ENCODE measurements at places on chromosomes 2 and 18.
A peak's percentile ranks its signal among the peaks of the same experiment; 100 is the strongest.

- no peaks in the 10 kb centered on the region for H3K27me3 ChIP-seq
- peaks cover 14% of the 10 kb centered on the region for H3K36me3 ChIP-seq
- no peak for DNase-seq
- no peak overlapping the region for H3K4me3 ChIP-seq
- H3K27ac ChIP-seq, result no peak overlapping the region
- peaks cover 10% of the 10 kb centered on the region for H3K4me1 ChIP-seq
Observed at GRCh38 chr2:26251893-26252292, 7.2 kb downstream of the HADHB start.

- no peak for DNase-seq
- H3K36me3 ChIP-seq, result no peaks in the 10 kb centered on the region
- no peaks in the 10 kb centered on the region for H3K27me3 ChIP-seq
- no peaks in the 10 kb centered on the region for H3K4me1 ChIP-seq
- no peak overlapping the region for H3K4me3 ChIP-seq
- no peak overlapping the region for H3K27ac ChIP-seq
Observed at GRCh38 chr2:98369710-98370239, 23.5 kb downstream of the CNGA3 start.

GRCh38 chr18:79863161-79864005 lies 65.6 kb downstream of the KCNG2 start:
- no peak overlapping the region for H3K27ac ChIP-seq
- no peaks in the 10 kb centered on the region for H3K27me3 ChIP-seq
- no peaks in the 10 kb centered on the region for H3K4me1 ChIP-seq
- DNase-seq, result no peak
- H3K4me3 ChIP-seq, result no peak overlapping the region

DNA sequence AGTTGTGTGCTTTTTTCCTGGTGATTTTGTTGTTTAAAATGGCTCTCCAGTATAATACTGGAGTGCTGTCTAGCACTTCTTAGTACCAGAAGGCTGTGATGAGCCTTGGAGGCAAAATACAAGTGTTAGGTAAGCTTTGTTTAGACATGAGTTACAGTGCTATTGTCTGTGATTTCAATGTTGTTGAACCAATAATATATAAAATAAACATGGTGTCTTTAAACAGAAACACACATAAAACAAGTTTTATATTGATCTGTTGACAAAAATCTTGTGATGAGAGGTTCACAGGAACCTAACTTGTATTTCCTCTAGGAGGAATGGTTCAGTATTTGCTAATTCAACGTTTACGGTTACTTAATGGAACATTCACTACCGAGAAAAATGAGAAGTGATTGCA lies 5.0 kb upstream of the FAM171B start:
- H3K4me1 ChIP-seq, result peaks cover 6% of the 10 kb centered on the region
- H3K4me3 ChIP-seq, result no peak overlapping the region
- DNase-seq, result no peak
- H3K27ac ChIP-seq, result no peak overlapping the region
- H3K36me3 ChIP-seq, result no peaks in the 10 kb centered on the region

- peaks cover 28% of the 10 kb centered on the region for H3K36me3 ChIP-seq
- peak overlapping the region; percentile 91 for H3K27ac ChIP-seq
- H3K4me3 ChIP-seq, result peak overlapping the region; percentile 41
Observed at GRCh38 chr2:219250049-219250781, 2.8 kb upstream of the TUBA4B start.

GRCh38 chr2:64312622-64313397 lies 141.2 kb upstream of the LGALSL start:
- no peaks in the 10 kb centered on the region for H3K27me3 ChIP-seq
- H3K36me3 ChIP-seq, result no peaks in the 10 kb centered on the region
- DNase-seq, result no peak
- no peak overlapping the region for H3K4me3 ChIP-seq

GRCh38 chr2:169925968-169926367 lies 98.7 kb downstream of the UBR3 start:
- DNase-seq, result no peak
- H3K4me3 ChIP-seq, result no peak overlapping the region
- H3K4me1 ChIP-seq, result no peaks in the 10 kb centered on the region
- no peaks in the 10 kb centered on the region for H3K27me3 ChIP-seq

DNA sequence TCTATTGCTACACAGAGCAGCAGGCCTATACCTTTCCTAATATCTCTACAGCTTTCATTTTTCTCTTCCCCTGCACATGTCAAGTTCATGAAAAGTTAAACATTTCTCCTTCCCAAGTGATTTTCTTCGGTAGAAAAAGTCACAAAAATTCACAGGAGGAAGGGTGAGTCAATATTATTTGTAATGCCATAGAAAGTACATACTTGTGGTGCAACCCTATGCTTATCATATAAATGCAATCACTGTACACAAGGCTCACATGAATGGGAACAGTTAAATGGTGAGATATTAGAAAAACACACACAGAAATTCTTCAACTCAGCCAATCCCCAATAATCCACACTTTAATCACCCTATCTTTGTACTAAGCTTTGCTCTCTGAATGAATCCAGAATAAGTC lies 651.6 kb downstream of the LRRTM4 start:
- no peak overlapping the region for H3K27ac ChIP-seq
- H3K4me3 ChIP-seq, result no peak overlapping the region
- no peak for DNase-seq
- no peaks in the 10 kb centered on the region for H3K27me3 ChIP-seq
- no peaks in the 10 kb centered on the region for H3K4me1 ChIP-seq
- no peaks in the 10 kb centered on the region for H3K36me3 ChIP-seq

DNA sequence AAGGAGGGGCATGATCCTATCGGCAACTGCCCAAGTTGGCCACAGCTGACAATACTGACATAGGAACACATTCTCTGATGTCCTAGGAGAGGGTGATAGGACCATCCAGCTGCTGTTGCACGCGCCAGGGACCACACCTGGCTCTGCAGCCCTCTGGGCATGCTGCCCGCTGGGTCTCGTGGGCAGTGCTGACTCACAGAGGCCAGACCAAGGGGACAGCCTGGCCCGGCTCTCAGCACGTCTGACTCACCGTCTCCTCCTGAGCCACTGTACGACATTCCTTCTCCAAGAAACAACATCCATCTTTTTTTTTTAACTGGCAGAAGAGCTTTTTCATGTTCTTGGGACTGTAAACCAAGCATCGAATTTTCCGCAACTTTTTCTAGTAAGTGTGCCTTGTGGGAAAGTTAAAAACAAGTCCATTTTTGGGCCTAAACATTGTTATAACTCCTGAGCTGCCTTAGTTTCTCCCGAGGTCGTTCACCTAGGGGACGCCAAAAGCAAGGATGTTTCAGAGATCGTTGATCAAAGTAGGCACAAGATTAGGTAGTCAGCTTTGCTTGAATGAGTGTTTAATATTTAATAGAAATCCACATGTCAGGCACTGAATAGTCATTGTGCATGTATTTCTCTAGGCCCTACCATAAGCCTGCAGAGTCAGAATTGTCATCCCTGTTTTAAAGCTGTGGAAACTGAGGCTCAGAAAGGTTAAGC lies 100.3 kb downstream of the TTC32 start:
- H3K27me3 ChIP-seq, result no peaks in the 10 kb centered on the region
- peak; percentile 53 for DNase-seq
- H3K36me3 ChIP-seq, result no peaks in the 10 kb centered on the region
- H3K27ac ChIP-seq, result no peak overlapping the region

DNA sequence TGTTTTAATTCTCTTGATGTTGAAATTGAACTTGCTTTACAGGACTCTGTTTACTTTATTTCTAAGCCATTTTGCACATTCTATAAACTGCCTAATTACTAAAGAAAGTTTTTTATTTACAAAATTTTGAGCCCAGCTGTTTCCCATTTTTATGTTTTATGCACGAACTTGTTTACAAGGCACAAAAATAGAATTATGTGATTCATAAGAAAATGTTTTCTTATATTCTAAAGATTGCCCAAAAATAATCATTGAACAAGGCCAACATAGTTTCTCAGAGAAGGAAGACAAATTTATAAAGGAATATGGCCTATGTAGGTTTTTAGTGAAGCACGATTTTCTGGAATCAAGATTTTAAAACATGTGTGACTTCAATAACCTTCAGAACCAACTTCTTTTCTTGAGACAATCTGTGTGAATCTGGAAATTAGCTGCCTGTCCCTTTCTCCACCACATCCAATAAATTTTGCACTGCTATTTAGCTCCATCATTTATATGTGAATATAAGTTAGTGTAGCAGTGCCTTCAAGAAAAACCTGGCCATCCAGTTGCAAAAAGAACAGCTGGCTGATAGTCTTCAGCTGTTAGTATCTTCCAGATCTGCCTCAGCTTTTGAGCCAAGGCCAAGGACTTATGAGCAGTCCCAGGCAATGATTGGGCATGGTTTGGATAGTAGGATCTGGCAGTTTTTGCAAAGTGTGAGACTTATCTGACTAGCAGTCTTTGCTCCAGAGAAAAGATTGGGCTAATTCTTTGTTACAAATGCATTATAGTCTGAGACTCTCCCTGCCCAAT lies 253.2 kb upstream of the COL3A1 start:
- no peak overlapping the region for H3K27ac ChIP-seq
- no peak overlapping the region for H3K4me3 ChIP-seq
- no peaks in the 10 kb centered on the region for H3K27me3 ChIP-seq
- H3K4me1 ChIP-seq, result no peaks in the 10 kb centered on the region

- H3K27ac ChIP-seq, result peak overlapping the region; percentile 84
- peak; percentile 75 for DNase-seq
- H3K4me3 ChIP-seq, result no peak overlapping the region
- peaks cover 14% of the 10 kb centered on the region for H3K4me1 ChIP-seq
Observed at GRCh38 chr18:9673296-9674251, 34.5 kb upstream of the RAB31 start.

DNA sequence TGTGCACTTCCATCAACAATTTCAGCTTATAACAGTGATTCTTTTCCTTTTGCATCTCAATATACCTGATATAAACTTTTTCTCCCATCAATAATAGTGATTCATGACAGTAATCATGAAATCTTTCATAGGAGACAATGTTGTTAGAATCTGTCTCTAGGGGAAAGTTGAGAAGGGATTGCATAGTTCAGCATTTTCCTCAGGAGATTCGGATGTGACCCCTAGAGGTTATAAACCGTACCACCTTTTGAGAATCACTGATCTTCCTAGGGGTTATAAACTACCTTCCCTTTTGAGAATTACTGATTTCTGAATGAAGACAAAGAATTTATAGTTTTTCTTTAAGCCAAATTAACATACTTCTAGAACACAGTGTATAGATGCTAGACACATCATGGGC lies 53.0 kb upstream of the GALNT3 start:
- H3K36me3 ChIP-seq, result no peaks in the 10 kb centered on the region
- DNase-seq, result no peak
- no peak overlapping the region for H3K4me3 ChIP-seq
- H3K4me1 ChIP-seq, result no peaks in the 10 kb centered on the region
- H3K27ac ChIP-seq, result no peak overlapping the region
- H3K27me3 ChIP-seq, result no peaks in the 10 kb centered on the region

DNA sequence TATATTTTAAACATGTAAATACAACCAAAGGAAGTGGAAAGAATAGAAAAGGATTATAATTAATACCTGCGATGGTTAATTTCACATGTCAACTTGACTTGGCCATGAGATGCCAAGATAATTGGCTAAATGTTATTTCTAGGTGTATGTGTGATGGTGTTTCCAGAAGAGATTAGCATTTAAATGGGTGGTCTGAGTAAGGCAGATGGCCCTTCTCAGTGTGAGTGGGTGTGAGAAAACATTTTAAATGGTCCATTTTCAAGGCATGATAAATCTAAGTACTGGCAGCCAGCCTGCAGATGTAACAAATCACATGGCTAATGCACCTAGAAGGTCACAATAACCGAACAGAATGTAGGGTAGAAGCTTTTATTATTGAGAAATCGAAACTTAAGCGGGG lies 99.6 kb upstream of the CDH7 start:
- no peak for DNase-seq
- no peak overlapping the region for H3K27ac ChIP-seq
- H3K36me3 ChIP-seq, result no peaks in the 10 kb centered on the region
- no peaks in the 10 kb centered on the region for H3K4me1 ChIP-seq
- H3K4me3 ChIP-seq, result no peak overlapping the region
- no peaks in the 10 kb centered on the region for H3K27me3 ChIP-seq

GRCh38 chr2:191620144-191620543 lies 57.8 kb upstream of the NABP1 start:
- H3K27ac ChIP-seq, result no peak overlapping the region
- no peaks in the 10 kb centered on the region for H3K36me3 ChIP-seq
- H3K4me1 ChIP-seq, result peaks cover 15% of the 10 kb centered on the region
- H3K4me3 ChIP-seq, result no peak overlapping the region
- no peak for DNase-seq

DNA sequence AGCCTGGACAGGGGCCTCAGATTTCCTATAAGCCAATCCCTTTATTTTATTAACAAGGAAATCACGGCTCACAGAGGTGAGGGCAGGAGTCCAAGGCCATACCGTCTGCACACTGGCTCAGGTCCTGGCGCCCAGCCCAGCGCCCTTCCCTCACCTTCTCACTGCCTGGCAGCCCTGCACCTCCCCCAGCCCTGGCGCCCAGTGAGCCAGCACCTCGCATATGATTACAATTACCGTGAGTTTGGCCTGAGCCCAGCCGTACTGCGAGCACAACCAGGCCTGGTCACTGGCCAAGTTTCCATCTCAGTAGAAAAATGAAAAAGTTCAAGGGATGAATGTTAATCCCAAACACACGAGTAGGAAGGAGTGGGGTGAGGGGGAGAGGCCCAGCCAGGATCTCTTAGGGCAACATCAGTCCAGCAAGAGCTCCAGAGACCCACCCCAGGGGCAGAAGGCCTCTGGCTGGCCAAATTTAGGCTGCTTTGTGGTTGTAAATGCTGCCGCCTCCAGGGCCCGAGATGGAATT lies 68.4 kb downstream of the MCFD2 start:
- no peak overlapping the region for H3K4me3 ChIP-seq
- peak; percentile 94 for DNase-seq
- no peaks in the 10 kb centered on the region for H3K36me3 ChIP-seq

- H3K4me1 ChIP-seq, result no peaks in the 10 kb centered on the region
- no peak overlapping the region for H3K27ac ChIP-seq
- no peak for DNase-seq
- H3K27me3 ChIP-seq, result no peaks in the 10 kb centered on the region
- H3K4me3 ChIP-seq, result no peak overlapping the region
Observed at GRCh38 chr2:217383620-217384019, 523.8 kb upstream of the TNP1 start.

- H3K36me3 ChIP-seq, result no peaks in the 10 kb centered on the region
- DNase-seq, result no peak
Observed at GRCh38 chr2:172893111-172893510, 157.5 kb downstream of the RAPGEF4 start.

- no peak overlapping the region for H3K27ac ChIP-seq
- H3K4me3 ChIP-seq, result no peak overlapping the region
- H3K27me3 ChIP-seq, result no peaks in the 10 kb centered on the region
- H3K36me3 ChIP-seq, result no peaks in the 10 kb centered on the region
- DNase-seq, result no peak
Observed at GRCh38 chr2:144889348-144889747, 369.4 kb upstream of the ZEB2 start.

- H3K27ac ChIP-seq, result no peak overlapping the region
- no peaks in the 10 kb centered on the region for H3K27me3 ChIP-seq
- H3K36me3 ChIP-seq, result no peaks in the 10 kb centered on the region
- no peak overlapping the region for H3K4me3 ChIP-seq
Observed at GRCh38 chr2:44652701-44653100, 288.8 kb upstream of the SIX3 start.

DNA sequence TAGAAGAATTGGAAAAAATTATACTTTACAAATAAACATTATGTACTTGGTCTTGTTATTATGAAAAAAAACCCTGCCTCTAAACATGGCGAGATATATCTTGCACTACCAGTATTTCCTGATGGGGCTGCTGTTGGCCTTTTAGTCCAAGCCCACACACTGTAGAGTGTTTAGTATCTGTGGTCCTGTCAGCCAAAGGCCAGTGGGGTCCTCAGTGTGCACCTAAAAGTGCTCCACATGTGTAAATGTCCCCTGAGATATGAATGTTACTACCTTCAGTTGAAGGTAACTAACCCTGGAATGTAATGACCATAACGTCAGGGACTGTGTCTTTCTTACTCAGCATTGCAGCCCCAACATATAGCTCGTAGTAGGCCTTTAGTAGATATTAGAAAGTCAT lies 71.1 kb upstream of the HK2 start:
- H3K27me3 ChIP-seq, result no peaks in the 10 kb centered on the region
- no peaks in the 10 kb centered on the region for H3K36me3 ChIP-seq

All from lower lobe of right lung (tissue), 2 donors.